Endothelial cell (in vitro differentiated cells): ENCODE measurements at places on chromosomes 3 and 15. TPM values are rescaled to one million over a fixed set of nuclear protein-coding genes. Genes with fewer than 3 reads are reported as not detected.

The TMEM212 gene
- not detected for total RNA-seq

The GABRR3 gene
- not detected for total RNA-seq

The SNTN gene
- total RNA-seq = not detected

The TMEM108 gene
- 14.2 TPM for total RNA-seq

The CAMK2N2 gene
- total RNA-seq = not detected

The CTDSPL gene
- 71.4 TPM for total RNA-seq
